ENCODE measurements at places on chromosomes 16 and 17.

DNA sequence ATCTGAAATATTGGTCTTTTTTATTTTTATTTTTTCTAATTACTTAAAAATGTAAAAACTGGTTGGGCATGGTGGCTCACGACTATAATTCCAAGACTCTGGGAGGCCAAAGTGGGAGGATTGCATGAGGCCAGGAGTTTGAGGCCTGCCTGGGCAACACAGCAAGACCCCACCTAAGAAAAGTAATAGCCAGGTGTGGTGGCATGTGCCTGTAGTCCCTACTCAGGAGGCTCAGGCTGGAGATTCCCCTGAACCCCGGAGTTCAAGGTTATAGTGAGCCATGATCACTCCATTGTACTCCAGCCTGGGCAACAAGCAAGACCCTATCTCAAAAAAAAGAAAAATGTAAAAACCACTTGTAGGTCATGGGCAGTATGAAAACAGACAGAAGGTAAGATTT, 36.8 kb upstream of the CDH3 start:
- no peak for ATAC-seq

DNA sequence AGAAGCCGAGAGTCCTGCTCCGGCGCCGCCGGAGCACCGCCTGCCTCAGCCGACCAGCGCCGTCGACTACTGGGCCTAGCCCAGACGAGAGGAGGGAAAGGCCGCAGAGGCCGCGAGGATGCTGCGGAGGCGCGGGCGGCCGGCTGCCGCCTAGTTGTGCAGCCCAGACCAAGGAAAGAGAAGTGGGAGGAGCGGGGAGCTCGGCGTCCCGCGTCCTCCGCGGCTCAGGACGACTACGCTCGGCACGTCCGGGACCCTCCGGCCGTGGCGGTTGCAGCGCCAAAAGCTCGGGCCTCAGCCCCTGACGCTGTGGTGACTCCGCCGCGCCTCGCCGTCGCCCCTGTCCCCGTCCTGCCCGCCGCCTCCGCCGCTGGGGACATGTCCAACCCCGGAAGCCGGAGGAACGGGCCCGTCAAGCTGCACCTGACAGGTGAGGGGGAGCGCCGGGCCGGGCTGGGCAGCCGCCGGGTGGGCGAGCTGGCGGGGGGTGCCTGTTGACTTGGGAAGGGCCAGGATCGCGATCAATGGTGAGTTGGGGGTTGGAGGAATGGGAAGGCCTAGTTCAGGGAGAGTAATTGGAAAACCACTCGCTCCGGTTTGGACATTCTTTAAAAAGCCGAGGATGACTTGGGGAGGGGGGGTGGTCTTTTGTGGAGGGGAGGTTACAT, 37.7 kb downstream of the RNF135 start:
- no peak for ATAC-seq

DNA sequence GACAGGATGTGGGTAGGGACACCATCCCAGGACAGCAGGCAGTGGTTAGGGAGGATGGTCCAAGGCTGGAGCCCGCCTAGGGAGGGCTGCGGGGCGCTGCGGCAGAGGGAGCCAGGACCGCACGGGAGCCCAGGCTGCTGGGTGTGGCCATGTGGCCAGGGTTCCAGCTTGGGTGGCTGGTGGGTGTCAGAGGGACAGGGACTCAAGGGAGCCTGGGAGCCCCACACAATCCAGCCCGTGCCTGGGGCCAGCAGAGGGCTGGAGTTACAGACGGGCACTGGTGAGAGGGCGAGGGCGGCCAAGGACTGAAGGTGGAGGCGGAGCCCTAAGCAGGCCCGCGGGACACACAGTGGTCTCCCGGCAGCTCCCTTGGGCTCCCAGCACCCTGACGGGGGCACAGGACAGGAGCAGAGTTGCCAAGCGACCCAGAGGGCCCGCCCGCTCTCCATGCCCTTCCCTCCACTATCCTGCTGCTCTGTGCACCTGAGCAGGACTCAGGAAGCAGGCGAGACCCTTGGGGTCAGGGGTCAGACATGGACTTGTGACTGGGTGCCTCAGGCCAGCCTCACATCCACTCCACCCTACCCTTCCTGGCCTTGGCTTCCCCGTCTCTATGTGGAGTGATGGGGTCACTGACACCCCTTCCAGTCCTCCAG, 7.1 kb downstream of the MRPL28 start:
- ATAC-seq: peak; percentile 2

DNA sequence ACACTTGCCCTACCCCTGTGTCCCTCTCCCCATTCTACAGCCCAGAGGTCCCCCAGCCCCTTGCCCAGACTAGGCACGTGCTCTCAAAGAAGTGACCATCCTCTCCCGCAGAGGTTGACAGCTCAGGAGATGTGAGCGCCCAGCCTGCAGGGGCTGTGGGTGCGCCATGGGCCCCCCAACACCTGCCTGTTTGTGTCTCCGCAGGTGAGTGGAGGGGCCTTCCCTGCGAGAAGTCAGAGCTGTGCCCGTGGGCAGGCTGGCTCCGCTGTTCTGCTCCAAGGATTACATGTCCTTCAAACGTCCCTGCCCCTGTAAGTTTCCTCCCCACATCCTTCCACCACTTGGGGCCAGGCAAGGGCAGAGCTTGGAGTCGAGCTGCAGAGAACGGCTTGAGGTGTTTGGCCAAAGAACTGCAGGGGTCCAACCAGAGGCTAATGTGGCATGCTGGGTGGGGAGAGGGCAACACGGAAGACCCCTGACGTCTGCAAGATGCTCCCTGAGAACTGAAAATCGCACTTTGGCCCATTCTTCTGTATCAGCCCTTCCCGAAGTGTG, 10.4 kb downstream of the BEAN1 start:
- no peak for ATAC-seq

DNA sequence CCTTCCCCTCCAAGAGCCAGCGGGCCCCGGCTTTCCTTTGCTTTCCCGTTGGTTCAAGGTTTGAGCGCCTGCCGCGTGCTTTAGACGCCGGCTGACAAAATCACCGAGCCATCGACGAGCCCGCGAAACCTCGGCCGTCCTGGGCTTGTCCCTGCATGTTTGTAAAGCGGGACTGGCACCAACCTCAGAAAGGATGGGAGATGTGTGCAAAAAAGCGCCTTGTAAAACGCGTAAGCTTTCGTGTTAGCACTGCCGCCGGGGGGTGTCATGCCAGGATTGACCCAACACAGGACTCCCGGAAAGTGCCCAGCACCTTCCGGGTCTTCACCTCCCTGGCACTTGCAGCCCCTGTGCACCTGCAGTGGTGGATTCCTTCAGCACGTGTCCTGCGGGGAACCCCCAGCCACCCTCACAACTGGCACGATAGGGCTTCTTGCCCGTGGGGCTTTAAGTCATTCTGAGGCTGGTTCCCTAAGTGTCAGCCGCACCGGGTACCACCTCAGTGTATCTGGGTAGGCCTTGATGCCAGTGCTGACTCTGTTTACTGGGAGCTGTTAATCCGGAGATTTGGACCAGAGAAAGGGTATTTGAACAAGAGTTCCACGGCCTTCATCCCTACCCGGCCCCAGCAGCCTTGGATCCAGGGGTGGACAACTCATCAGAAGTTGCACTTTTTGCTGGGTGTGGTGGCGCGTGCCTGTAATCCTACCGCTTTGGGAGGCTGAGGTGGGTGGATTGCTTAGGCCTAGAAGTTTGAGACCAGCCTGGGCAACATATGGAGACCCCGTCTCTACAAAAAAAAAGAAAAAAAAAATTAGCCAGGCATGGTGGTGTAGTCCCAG, 817 bp downstream of the NDUFAF8 start:
- ATAC-seq: no peak

GRCh38 chr17:67629971-67630320, 87.8 kb upstream of the NOL11 start:
- peak; percentile 92 for ATAC-seq
